ENCODE measurements at places on chromosomes 11 and 22. TPM values are rescaled to one million over a fixed set of nuclear protein-coding genes. Genes with fewer than 3 reads are reported as not detected.

The FAU gene
- total RNA-seq, result 542 TPM

The CRACR2B gene
- 0.65 TPM for total RNA-seq

The MRGPRF gene
- 29.9 TPM for total RNA-seq

The KRTAP5-11 gene
- total RNA-seq, result not detected

The SEPTIN3 gene
- 0.14 TPM for total RNA-seq

The SMTNL1 gene
- total RNA-seq, result not detected

The MRGPRE gene
- not detected for total RNA-seq

The RFPL3 gene
- not detected for total RNA-seq

The MRPL49 gene
- total RNA-seq, result 41.3 TPM

The PKDREJ gene
- under 0.01 TPM for total RNA-seq

The HOATZ gene
- total RNA-seq, result not detected

The TSKU gene
- 14.1 TPM for total RNA-seq

The MAPK8IP2 gene
- total RNA-seq, result 0.28 TPM

The PPFIBP2 gene
- total RNA-seq, result 7.7 TPM

The UPB1 gene
- total RNA-seq, result not detected

The SAC3D1 gene
- total RNA-seq, result 6.4 TPM

Data from smooth muscle cell of bladder (primary cell).